AG08395 (cell line): ENCODE measurements at places on chromosomes 7 and 10.

DNA sequence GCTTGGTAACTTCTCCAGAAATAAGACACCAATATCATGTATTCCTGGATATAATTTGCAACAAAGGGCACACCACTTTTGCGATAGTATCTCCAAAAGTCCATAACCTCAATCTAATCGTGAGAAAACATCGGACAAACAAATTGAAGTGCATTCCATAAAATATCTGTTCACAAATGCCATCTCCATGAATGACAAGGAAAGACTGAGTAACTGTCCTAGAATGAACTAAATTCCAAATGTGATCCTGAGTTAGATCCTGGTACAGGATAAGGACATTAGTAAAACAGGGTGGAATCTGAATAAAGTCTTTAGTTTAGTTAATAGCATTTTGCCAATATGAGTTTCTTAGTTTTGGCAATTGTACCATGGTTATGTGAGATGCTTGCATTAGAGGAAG lies 384.2 kb downstream of the SUGCT start:
- DNase-seq = no peak

GRCh38 chr10:132570771-132571649 lies 33.4 kb downstream of the INPP5A start:
- no peak for DNase-seq

- DNase-seq = no peak
Measured at GRCh38 chr7:136050462-136050847, 73.3 kb upstream of the MTPN start.

GRCh38 chr10:124870854-124871425 lies 69.3 kb downstream of the ABRAXAS2 start:
- DNase-seq = no peak

- DNase-seq = peak; percentile 58
Measured at GRCh38 chr10:123007558-123008354, 839 bp downstream of the IKZF5 start.

- DNase-seq = no peak
Measured at GRCh38 chr7:3558400-3558799, 257.3 kb downstream of the SDK1 start.

GRCh38 chr7:130144312-130145171 lies 60.7 kb downstream of the TMEM209 start:
- DNase-seq = peak; percentile 60

GRCh38 chr10:15320522-15321203 lies 50.4 kb downstream of the FAM171A1 start:
- DNase-seq = no peak

GRCh38 chr10:78365694-78366093 lies 332.0 kb downstream of the RPS24 start:
- no peak for DNase-seq

- DNase-seq = peak; percentile 36
Measured at GRCh38 chr10:92689663-92690210, at the start of gene HHEX. TSS of gene HHEX (plus strand) at chr10:92689955. CDS start at chr10:92689987, 32 bp downstream.

DNA sequence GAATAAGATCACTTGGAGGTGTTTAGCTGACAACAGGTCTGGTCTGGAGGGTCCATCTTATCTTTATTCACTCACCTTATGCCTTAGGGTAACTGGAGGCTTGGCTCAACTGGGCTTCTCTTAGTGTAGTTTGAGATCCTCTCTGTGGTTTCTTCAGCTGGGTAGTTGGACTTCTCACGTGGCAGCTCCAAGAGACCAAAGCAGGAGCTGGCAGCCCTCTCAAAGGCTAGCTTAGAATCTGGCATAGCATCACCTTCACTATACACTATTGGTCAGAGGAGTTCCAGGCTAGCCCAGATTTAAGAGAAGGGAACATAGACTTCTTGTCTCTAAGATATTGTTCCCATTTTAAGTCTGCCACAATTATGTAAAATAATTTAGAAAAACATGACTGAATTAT lies 16.4 kb downstream of the ADK start:
- no peak for DNase-seq

- no peak for DNase-seq
Measured at GRCh38 chr7:25180946-25181345, 47.3 kb downstream of the NPVF start.

DNA sequence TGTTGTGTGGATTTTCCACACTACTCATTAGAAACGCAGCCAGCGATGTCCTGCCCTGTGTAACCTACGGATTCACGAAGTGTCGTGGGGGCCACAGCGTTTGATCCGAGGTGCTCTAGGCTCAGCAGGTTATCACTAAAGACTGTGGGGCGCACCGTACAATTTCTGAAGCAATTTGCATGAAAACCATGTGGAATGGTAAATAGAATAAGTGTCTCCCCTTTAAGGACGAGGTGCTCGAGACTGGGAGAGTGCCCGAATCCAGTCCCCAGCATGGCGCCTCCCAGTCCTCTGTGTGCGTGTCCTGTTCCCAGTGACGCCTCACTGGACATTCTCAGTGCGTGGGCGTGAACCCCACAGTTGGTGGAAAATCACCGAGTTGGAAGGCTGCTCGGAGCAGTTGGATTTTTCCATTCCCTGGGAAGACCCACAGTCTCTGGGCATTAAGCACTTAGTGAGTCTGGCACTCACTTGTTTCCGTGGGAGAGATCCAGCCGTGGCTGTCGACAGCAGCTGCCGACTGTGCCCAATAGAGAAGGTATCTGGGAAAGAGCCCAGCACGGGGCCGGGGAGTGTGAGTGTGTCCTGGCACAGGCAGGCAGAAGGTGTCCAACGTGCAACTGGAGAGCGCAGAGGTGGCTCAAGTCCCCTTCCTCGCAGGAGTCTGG lies 37.0 kb downstream of the PFKP start:
- no peak for DNase-seq

DNA sequence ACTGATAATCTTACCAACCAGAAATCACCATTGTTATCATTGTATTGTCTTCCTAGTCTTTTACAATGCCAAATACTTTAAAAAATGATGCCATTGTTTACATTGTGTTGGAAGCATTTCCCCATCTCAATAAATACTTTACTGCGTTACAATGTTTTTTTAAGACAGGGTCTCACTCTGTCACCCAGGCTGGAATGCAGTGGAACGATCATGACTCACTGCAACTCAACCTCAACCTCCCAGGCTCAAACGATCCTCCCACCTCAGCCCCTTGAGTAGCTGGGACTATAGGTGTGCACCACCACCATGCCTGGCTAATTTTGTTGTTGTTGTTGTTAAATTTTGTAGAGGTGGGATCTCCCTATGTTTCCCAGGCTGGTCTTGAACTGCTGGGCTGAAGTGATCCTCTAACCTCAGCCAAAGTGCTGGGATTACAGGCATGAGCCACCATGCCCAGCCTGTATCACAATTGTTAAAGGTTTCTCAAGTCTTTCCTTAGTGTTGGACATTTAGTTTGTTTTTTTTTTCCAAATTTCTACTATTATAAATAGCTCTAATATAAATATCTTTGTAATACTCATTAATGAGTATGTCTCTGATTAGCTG lies 13.5 kb downstream of the LRMDA start:
- no peak for DNase-seq

- DNase-seq = peak; percentile 12
Measured at GRCh38 chr7:39504963-39505362, 61.2 kb upstream of the YAE1 start.

- DNase-seq = peak; percentile 13
Measured at GRCh38 chr7:143042790-143043271, 9.3 kb upstream of the OR6V1 start.

DNA sequence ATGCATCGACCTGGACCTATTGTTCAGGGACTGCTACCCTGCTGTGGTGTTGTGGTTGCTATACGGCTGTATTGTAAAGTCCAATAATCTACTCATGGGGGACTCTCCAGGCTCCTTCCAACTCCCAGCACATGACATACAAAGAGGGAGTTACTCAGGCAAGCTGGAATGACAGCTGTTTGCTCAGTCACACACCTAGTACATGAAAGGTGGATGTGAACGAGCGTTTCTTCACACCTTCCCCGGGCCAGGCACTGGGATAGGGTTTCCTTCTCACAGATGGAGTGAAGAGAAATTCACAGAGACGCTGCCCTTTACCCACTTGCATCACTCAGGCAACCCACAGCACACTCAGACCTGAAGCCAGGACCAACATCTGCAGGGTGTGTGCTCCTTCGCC lies 215.7 kb downstream of the TNS3 start:
- no peak for DNase-seq
